ENCODE measurements at places on chromosomes 6 and 20.

GRCh38 chr6:105745464-105746129 lies 340.5 kb upstream of the PRDM1 start:
- no peak for DNase-seq

GRCh38 chr20:16601047-16601446 lies 27.8 kb upstream of the KIF16B start:
- DNase-seq, result no peak

- no peak for DNase-seq
Measured at GRCh38 chr6:107982486-107982885, 24.5 kb upstream of the SEC63 start.

DNA sequence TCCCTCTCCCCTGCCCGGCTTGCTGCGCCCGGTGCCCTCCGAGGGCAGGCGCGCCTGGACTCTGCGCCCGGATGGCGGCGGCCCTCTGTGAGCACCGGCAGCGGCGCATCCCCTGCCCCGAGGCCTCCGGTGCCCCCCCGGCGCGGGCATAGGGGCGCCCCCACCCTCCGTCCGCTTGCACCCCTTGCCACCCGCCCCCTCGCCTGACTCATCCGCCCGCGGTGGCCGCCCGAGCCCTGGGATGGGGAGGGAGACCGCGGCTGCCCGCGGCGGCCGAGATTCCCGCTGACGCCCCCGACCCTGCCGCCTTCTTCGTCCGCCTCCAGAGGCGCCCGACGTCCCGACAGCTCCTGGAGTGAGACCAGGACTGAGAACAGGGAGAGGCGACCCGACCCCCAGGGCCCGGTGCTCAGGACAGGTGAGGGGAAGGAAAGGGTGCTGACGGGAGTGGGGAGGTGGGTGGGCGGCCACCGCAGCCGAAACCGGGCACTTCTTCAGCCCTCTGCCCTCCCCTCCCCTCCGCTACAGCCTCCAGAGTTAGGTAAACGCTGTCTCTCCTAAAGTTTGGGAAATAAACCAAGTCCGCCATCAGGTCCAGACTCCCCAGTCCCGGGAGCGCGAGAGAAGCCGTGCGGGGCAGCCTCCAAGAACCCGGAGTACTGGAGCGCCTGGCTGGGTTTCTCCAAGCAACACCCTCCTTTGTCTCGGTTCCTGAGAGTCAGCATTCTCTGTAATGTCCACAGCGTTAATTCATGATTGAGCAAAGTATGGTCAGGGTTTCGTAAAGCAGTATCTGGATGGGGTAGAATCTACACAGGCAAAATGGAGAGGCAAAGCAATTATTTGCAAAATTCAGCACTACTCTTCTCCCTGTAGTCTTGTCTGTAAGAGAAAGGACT lies 539 bp downstream of the TMEM200A start:
- DNase-seq, result peak; percentile 26

DNA sequence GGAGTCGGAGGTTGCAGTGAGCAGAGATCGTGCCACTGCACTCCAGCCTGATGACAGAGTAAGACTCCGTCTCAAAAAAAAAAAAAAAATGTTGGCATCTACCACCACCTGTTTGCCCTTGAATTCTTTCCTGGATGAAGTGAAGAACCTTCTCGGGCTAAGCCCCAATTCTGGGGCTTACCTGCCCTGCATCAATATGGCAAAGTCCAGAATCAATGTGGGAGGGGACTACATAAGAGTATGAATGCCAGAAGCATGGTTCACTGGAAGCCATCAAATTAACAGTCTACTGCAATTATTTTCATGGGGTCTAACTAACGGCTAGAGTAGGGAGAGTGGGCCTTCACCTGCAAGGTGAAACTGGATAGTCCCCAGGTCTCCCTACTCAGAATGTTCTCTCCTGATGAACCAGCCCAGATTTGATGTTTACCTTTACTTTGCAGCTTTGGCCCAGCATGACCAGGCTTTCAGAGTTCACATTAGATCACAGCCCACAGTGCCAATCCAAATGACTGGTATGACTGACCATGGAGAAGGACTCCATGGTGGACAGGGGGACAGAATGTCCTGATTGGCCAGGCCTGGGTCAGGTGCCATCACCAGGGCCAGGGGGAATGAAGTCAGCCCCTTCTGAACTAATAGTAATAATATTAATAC lies 7.0 kb upstream of the RALY start:
- DNase-seq, result no peak
